ENCODE measurements at places on chromosomes 16 and 17. TPM values are rescaled to one million over a fixed set of nuclear protein-coding genes. Genes with fewer than 3 reads are reported as not detected.
A peak's percentile ranks its signal among the peaks of the same experiment; 100 is the strongest.

GRCh38 chr16:84593825-84594724 is 23.8 kb downstream of the COTL1 start:
- H3K36me3 ChIP-seq = peaks cover 20% of the 10 kb centered on the region
- no peak overlapping the region for H3K4me3 ChIP-seq
- peak; percentile 39 for DNase-seq
- no peaks in the 10 kb centered on the region for H3K4me1 ChIP-seq
- H3K27me3 ChIP-seq = no peaks in the 10 kb centered on the region
- no peak overlapping the region for H3K27ac ChIP-seq

GRCh38 chr17:78709119-78709681 is 72.9 kb downstream of the CYTH1 start:
- no peak overlapping the region for H3K27ac ChIP-seq
- no peaks in the 10 kb centered on the region for H3K27me3 ChIP-seq
- DNase-seq = no peak
- H3K4me3 ChIP-seq = no peak overlapping the region
- no peaks in the 10 kb centered on the region for H3K36me3 ChIP-seq
- no peaks in the 10 kb centered on the region for H3K4me1 ChIP-seq

SUPT6H gene
- total RNA-seq = 85.8 TPM

DNA sequence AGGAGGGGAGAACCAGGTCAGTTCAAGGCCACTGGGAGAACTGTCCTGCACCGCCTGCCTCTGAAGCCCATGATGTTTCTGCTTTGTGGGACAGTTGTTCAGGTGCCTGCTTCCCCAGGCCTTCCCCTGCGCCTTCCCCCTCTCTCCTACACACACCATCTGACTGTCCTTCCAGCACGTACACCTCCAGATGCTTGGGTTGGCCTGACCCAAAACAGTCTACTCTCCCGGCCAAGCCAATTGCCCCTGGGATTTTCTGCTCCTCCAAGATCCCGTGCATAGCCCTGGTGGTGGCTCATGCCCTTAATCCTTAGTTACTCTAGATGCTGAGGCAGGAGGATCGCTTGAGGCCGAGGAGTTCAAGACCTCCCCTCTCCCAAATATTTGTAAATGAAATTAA is 684 bp upstream of the RSAD1 start:
- H3K4me3 ChIP-seq = peak overlapping the region; percentile 82
- peaks cover 15% of the 10 kb centered on the region for H3K36me3 ChIP-seq

TEX14 gene
- 0.55 TPM for total RNA-seq

APPBP2 gene
- 17.8 TPM for total RNA-seq

GRCh38 chr17:8188263-8188839 is 1.6 kb downstream of the BORCS6 start:
- no peak overlapping the region for H3K27ac ChIP-seq
- no peaks in the 10 kb centered on the region for H3K36me3 ChIP-seq
- H3K4me3 ChIP-seq = no peak overlapping the region
- H3K4me1 ChIP-seq = peaks cover 9% of the 10 kb centered on the region

DNA sequence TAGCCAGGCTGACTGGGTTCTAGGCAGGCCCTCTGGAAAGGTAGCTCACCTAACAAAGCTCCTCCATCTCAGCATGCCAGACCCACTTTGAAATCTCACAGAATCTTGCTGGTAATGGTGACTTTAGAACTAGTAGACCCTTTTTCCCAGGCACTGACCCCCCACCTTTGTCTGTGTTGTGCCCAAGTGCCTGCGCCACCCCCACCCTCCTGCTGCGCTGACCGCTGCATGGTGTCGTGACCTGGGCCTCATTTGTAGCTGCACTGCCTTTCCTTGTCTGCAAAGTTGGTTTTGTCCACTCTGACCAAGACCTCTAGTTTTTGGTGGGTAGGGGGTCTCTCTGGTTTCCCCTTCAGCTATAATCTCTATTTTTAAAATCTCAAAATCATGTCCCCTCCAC is 6.8 kb downstream of the ATXN1L start:
- no peak overlapping the region for H3K27ac ChIP-seq
- no peak for DNase-seq
- H3K4me1 ChIP-seq = no peaks in the 10 kb centered on the region
- H3K4me3 ChIP-seq = peak overlapping the region; percentile 37
- H3K36me3 ChIP-seq = peaks cover 61% of the 10 kb centered on the region

DNA sequence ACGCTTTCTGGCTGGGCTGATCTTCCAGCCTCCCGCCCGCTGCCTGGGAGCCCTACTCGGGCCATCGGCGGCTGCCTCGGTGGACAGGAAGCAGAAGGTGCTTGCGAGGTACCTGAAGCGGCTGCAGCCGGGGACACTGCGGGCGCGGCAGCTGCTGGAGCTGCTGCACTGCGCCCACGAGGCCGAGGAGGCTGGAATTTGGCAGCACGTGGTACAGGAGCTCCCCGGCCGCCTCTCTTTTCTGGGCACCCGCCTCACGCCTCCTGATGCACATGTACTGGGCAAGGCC is 30.7 kb downstream of the CIITA start:
- no peak for DNase-seq
- H3K4me1 ChIP-seq = no peaks in the 10 kb centered on the region
- H3K27ac ChIP-seq = no peak overlapping the region

CYGB gene
- total RNA-seq = 2.8 TPM

All from H9 (cell line).